ENCODE measurements at places on chromosomes 11 and 22.

- no peak for DNase-seq
Observed at GRCh38 chr22:39181778-39182177, 29.3 kb upstream of the CBX7 start.

DNA sequence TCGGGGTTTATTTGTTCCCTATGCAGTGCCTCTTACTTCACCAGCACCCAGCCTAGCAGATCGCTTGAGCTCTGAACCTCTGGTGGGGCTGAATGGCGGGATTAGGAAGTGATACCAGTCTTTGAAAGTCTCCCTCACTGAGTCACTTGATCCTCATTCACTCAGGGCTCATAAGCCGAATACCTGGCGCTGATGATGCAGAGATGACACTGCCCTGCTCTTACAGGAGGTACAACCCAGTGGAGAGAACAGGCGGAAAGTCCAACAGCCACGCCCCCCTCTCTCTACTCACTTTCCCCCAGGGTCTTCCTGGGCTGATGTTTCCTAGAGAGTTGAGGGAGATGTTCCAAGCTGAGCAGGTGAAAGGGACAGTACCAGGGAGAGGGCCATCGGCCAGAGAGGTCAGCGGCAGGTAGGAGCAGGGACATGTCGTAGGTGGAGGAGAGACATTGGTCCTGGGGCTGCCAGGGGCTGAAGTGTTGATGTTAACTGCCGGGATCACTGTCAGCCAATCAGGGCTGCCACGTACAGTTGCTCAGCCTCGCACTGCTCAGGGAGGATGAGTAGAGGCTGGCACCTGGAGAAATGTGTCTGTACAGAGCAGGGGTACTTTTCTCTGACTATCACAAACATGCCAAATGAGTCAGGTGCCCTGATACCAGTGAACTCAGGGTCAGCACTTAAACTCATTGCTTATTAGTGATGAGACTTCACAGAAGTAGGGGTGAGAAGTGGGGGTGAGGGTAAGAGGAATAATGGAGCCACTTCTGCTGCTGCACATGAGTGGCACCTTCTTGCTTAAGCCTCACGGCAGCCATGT lies 9.9 kb upstream of the APOBEC3A start:
- DNase-seq, result no peak

DNA sequence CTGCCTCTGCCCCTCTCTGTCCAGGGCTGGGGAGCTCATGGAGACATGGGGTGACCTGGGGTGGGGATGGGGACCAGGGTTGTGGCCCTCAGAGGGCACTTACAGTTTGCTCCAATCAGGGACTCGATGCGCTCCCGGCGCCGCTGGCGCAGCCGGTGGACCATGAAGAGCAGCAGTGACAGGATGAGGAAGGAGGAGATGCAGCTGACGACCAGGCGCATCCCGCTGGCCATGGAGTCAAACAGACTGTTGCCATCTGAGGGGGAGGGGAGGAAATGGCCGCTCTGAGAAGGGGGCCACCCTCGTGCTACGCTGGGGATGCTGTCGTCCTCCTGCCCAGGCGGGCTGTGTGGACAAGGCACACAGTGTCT lies 80.5 kb downstream of the DGCR2 start:
- no peak for DNase-seq

DNA sequence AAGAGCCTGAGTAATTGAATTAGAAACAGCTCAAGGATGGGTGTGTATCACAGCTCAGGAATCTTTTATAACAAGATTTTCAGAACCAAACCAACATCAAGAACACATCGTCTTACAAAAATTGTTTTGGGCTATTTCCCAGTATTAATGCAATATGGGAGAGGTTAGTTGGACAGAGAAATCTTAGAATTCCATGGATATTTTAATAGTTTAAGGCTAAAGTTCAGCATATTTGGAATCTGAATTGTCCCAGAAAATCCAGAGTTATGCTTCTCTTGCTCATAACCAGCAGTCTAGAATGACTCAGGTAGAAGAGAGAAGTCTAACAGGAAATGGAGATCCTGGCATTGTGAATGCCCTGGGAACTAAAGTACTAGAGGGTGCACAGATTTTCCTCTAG lies 74.6 kb downstream of the ADM start:
- no peak for DNase-seq

- no peak for DNase-seq
Observed at GRCh38 chr11:130390071-130390758, 38.2 kb downstream of the ADAMTS8 start.

DNA sequence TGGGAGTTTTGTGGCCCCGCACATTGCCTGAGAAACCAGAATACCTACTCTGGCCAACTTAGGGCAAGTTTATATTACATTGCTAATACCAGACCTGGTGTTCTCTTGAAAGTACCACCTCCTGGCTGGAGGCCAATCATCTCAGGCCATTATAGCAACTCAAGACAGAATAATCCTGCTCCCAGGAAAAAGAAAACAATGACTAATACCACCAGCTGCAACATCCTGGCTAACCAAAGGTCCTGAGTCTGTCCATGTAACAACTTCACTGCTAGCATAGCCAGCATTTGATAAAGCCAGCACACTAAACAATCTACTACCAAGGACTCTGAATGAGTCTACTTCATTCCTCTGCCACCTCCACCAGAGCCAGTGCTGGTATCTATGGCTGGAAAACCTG lies 1298.7 kb upstream of the CNTN5 start:
- DNase-seq, result no peak

DNA sequence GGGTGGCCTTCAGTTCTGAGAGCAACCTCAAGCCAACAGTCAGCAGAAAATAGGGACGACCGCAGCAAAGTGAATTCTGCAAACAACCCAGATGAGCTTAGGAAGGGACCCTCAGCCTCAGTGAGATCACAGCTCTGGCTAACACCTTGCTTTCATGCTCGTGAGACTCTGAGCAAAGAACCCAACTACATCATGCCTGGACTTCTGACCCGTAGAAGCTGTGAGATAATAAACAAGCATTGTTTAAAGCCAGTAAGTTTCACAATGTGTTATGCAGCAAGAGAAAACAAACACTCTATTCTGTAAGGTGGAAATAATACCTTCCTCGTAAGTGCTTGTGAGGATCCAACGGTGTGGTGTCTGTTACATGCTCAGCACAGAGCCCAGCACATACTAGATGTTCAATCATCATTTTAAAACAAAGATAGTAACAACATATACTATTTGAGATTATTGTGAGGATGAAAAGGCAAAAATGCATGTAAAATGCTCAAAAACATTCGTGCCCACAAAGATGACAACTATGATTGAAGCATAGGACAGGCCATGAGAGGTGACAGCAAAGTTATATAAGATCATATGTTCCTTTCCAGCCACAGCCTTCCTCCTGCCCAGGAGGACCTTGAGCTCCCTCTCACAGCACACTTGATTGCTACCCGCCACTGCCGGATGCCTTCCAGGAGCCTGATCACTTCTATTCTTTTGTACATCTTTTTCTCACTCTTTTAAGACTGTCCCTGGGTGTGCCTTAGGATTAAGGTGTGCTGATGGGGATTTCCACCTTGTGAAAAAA lies 433.3 kb downstream of the BUD13 start:
- DNase-seq, result no peak

- no peak for DNase-seq
Observed at GRCh38 chr22:31683181-31684105, 21.4 kb upstream of the PISD start.

DNA sequence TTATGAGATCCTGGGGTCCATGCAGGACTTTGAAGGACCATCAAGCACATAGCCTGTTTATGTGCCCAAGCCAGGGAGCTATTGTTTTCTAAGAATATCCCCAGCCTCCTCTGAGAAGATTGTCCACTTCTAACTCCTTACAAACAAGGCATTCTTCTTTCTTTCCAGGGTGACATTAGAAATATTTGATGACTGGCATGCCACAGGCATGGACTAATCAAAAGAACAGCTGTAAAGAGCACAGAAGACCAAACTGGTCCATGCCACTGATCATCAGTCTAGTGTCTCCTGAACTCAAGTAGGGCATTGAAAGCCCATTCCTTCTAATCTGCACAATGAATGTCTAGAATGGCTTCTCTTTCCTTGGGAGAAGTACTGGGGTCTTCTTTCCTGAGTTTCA lies 24.9 kb upstream of the LMO2 start:
- no peak for DNase-seq

- DNase-seq, result no peak
Observed at GRCh38 chr22:19807161-19807913, 46.8 kb downstream of the TBX1 start.

- DNase-seq, result peak; percentile 62
Observed at GRCh38 chr11:765025-765801, 12.1 kb downstream of the GATD1 start.

DNA sequence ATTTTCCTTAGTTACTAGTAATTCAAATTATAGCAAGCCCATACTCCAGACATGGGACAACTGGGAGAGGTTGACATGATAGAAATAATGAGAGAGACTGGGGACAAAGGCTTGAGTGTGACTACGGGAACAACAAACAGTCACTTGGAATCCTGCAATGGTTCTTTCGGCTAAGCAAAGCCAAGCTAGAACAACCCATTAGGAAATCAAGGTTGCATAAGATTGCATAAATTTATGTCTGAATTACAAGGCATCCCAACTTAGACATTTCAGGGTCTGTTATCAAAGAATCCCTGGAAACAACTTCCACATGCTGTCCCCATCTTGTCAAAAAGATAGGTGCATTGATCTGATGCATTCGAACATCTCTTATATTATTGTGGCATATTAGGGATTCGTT lies 10.2 kb upstream of the NRGN start:
- no peak for DNase-seq

DNA sequence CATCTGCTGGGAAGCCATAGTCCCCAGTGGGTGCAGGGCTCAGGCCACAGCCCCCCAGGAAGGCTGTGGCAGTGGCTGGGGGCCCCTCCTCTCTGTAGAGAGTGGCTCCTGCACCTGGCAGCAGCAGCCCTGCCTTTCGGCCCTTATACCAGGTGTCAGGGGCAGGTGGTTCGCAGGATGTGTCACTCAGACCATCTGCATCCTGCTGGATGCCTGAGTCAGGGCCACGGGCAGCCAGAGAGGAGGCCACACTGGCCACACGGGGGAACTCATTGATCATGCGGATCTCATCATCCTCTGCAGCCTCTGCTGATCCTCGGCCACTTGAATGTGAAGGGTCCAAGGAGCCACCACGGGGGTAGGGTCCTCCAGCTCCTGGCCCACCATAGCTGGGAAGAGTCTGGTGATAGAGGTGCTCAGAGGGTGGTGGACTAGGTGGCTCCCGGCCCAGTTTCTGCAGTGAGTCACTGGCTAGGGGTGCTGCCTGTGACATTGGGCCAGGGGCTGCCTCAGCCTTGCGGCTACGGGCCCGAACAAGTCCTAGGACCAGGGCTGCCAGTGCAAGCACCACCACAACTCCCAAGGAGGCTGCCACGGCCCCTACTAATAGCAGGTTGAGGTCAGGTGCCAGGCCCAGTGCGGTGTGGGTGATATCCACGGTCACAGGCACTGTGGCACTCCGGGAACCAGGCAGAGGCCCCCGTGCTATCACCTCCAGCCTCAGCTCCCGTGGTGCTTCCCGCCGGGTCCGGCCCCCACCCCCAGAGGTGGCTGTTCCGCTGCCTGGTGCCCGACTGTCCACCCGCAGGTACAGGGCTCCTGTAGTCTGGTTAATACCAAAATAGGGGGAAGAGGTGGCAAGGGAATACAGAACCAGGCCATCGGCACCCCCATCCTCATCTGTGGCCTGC lies 3.3 kb upstream of the TPP1 start:
- DNase-seq, result no peak

DNA sequence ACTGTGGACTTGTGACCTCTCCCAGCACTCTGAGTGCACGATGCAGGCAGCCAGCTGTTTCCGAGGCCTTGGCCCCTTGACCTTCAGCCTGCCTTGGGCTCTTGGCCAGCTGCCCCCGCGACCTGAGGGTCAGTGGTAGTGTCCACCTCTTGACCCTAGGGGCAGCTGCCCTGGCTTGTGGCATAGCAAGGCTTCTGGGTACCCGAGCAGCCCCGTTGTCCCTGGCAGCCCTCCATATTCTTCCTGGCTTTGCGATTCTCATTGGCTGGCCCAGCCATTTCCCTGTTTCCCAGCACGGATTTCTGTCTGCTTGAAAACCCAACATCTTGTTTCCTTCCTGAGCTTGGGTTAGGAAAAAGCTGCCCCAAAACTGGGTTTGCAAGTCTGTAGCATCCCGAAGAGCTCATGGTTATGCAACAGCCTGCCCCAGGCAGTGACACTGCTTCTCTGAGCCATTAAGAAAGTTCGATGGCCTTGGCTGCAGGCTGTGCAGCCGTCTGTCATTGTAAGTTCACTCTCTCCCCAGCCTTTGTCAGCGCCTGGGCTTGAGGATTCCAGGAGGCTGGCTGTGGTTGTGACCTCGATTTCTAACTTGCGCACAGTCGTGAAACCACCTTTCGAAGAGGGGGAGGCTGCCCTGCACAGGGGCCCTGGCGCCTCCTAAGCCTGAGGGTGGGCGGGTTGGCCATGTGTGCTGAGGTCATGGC lies 48.8 kb downstream of the FBLN1 start:
- DNase-seq, result no peak

DNA sequence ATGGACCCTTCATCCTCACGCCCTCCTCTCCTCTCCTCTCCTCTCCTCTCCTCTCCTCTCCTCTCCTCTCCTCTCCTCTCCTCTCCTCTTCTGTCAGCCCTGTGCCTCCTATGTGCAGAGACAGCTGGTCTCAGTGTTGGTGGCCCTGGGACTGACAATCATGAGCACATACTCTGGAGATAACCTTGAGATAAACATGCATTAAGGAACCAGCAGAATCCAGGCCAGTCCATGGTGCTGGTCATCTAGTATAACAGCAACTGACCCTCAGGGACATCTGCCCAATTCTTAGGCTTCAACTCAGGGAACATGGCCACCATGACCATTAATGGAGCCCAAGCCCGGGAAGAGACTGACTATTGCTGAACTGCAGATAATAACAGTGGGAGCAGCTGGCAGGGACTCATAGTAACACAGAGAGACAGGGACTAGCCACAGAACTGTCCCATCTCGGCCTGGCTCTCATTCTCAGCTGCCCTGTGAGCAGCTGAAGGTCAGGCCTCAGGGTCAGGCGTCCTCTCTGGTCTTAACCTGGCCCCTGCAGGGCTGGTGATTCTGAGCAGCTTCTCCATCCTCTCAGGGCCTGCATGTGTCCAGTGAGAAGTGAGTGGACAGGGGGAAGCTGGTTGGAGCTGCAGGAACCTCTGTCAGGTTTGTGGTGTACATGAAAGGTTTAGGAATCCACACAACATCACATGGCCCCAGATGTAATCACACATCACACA lies 45.4 kb downstream of the GGTLC2 start:
- DNase-seq, result no peak

DNA sequence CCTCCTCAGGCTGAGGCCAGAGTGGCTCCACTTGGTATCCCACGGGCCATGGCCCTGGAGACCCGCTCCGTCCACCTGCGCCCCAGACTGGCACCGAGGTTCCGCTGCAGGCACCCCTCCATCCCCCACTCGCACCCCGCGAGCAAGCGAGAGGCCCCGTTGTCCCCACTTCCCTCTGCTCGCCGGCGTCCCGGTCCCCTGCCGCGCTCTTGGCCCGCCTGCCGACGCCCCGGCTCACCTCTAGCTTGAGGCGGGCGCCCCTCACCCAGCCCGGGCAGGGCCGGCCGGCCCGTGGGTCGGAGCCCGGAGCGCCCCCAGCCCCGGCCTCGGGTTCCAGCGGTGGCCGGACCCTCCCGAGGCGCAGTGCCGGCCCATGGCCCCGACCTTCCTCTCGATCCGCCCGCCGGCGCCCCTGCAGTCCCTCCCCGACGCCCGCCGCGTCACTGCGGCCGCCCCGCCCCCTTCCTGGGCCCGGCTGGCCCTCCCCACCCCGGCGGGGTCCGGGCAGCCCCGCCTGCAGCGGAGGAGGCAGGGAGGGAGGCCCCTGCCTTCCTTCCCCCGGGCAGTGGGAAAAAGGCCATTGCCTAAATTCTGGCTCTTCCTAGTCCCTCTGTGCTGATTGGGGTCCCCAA lies at the start of gene PITPNM1:
Gene PITPNM1 (minus strand): TSS at position 414 of the 632 bp plus-strand sequence. CDS start 1,183 bp downstream, outside the sequence.
- DNase-seq, result peak; percentile 90
